T-helper 1 cell (primary cell): ENCODE measurements at places on chromosomes 5 and 9.

GRCh38 chr9:94156348-94157049, 72.2 kb downstream of the PTPDC1 start:
- no peak for DNase-seq

GRCh38 chr5:955886-956761, 52.5 kb upstream of the NKD2 start:
- no peak for DNase-seq

DNA sequence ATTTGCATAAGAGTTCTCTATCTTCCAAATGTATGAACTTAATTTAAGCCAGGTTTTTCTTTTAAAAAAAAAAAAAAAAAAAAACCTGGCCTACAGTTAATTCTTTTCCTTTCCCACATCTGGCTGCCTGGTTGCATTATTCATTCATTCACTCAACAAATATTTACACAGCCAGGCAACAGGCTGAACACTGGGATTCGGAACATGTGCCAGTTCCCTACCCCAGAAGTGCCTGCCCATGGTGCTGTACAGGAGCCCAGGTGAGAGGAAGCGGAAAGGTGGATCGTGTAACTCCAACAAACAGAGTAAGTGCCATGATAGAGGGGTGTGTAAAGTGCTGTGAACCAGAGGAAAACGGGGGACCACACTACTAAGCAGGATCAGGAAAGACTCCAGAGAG, 93.6 kb downstream of the CDK5RAP2 start:
- DNase-seq = no peak

- DNase-seq = no peak
Observed at GRCh38 chr9:127919253-127919815, 2.5 kb upstream of the ST6GALNAC4 start.

GRCh38 chr9:85942913-85943709, 2.2 kb downstream of the NAA35 start:
- no peak for DNase-seq

DNA sequence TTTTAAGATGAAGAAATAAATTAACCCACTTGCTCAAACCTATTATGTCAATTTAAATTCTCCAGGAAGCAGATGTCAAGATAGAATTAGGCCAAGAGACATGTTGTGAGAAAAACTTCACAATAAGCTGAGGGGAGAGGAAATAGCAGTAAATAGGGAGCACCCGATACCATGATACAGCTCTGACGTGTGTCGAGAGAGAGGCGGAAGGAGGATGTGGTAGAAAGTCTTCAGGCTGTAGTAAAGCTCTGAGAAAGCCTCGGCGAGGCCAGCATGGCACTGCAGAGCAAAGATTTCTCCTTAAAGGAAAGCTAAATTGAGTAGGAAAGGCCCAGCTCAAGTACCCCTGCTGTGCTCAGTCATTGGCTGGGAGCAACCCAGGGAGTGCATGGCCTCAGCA, 6.0 kb upstream of the PUM3 start:
- DNase-seq = no peak

DNA sequence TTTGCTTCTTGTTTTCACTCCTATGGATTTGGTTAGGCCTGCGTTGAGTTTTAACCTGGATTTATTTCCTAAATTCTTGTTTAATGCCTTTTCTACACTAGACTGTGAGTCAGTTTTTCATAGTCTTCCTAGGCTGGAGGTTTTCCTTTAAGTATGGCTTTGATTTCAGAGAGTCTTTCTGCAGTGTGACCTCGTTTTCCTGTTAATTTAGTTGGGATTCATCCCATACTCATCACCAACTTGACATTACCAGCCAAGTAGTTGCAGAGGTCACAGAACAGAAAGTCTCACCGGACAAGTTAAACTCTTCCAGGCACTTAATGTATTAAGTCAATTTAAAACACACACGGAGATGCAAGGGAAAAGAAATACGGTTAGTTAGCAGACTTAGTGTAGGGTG, 29.7 kb upstream of the AUH start:
- no peak for DNase-seq
